ENCODE measurements at places on chromosomes 6 and 20. TPM values are rescaled to one million over a fixed set of nuclear protein-coding genes. Genes with fewer than 3 reads are reported as not detected.
A peak's percentile ranks its signal among the peaks of the same experiment; 100 is the strongest.

The RNF5 gene
- 133 TPM for total RNA-seq

The MCCD1 gene
- 0.47 TPM for total RNA-seq

DNA sequence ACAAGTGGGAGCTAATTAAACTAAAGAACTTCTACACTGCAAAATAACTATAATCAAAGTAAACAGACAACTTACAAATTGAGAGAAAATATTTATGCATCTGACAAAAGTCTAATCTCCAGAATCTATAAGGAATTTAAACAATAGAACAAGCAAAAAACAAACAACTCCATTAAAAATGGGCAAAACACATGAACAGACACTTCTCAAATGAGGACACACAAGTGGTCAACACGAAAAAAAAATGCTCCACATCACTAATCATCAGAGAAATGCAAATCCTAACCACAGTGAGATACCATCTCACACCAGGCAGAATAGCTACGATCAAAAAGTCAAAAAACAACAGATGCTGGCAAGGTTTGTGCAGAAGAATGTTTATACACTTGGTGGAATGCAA is 36.2 kb downstream of the STMND1 start:
- DNase-seq = no peak
- H3K27me3 ChIP-seq = no peaks in the 10 kb centered on the region
- H3K27ac ChIP-seq = no peak overlapping the region
- no peaks in the 10 kb centered on the region for H3K36me3 ChIP-seq
- H3K4me1 ChIP-seq = no peaks in the 10 kb centered on the region
- H3K4me3 ChIP-seq = no peak overlapping the region

DNA sequence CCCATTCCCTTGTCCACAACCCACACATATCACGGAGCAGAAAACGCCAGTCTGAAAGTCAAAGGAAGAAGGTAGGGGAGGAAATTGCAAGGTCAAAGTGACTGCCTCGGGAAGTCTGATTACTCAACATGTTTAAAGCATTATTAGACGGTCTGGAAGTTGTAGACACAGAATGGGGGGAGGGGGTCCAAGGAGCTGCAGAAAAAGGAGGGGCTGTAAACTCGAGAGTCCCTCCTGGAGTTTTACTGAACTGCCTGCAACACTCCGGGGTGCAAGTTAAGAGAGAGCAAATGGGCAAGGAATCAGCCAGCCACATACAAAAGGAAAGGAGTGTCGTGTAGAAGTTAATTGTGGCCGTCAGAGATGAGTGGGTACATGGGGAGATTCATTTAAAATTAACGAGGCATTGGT is 417.7 kb upstream of the JARID2 start:
- no peaks in the 10 kb centered on the region for H3K36me3 ChIP-seq
- DNase-seq = no peak
- H3K27me3 ChIP-seq = peaks cover 8% of the 10 kb centered on the region
- peaks cover 11% of the 10 kb centered on the region for H3K4me1 ChIP-seq

DNA sequence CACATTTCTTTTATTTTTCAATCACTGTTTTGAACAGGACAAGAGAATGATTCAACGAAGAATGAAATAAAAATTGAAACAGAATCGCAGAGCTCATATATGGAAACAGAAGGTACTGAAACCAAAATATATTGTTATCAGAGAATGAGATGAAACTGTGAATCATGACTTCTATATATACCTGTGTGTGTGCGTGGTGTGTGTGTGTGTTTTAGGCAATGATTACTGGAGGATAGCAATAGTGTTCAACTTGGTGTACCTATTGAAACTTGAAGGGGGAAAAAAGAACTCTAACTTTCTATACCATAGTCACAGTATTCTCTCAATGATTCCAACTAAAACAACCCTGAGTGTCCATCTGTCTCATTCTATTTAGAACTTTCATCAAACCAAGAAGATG is 586.6 kb downstream of the KIF16B start:
- H3K36me3 ChIP-seq = no peaks in the 10 kb centered on the region
- no peaks in the 10 kb centered on the region for H3K27me3 ChIP-seq
- no peak for DNase-seq
- H3K4me3 ChIP-seq = no peak overlapping the region
- no peak overlapping the region for H3K27ac ChIP-seq
- no peaks in the 10 kb centered on the region for H3K4me1 ChIP-seq

DNA sequence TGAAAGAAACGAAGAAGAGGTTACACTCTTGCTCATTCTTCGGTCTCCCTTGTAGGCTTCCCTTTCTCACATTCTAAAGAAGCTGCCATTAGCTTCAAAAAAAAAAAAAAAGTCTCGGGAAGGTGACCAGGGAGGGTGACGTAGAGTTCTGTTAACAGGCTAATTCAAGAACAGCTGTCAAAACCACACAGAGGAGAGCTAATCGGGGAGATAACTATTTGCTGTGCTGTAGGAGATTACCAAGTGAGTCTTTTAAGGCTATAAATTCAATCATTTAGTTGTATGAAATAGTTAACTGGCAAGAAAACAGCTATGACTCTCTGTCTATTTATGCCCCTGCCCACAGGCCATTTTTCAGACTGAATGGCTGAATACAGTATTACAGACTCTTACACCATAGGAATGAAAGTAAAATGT is 256.8 kb downstream of the SYNE1 start:
- H3K4me3 ChIP-seq = peak overlapping the region; percentile 33
- H3K4me1 ChIP-seq = peaks cover 4% of the 10 kb centered on the region
- DNase-seq = peak; percentile 60

DNA sequence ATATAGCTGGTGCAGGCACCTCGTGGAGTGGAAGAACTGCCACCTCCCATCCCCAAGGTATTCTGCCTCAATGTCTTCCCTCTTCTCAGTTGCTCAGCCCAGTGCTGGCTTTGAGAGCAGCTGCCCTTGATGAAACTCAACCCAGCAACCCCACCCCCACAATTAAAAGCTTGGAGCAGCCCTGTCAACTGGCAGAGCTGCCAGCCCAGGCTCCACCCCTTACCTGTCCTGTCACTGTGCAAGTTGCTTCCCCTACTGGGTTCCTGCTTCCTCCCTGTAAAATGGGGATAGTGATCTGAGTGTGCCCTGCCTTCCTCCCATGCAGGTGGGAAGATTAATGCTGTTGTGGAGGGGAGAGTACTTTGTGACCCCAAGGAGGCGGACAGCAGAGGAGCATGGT is 4.5 kb downstream of the TMEM63B start:
- H3K4me3 ChIP-seq = no peak overlapping the region
- H3K27me3 ChIP-seq = no peaks in the 10 kb centered on the region
- H3K4me1 ChIP-seq = peaks cover 37% of the 10 kb centered on the region
- H3K36me3 ChIP-seq = no peaks in the 10 kb centered on the region

DNA sequence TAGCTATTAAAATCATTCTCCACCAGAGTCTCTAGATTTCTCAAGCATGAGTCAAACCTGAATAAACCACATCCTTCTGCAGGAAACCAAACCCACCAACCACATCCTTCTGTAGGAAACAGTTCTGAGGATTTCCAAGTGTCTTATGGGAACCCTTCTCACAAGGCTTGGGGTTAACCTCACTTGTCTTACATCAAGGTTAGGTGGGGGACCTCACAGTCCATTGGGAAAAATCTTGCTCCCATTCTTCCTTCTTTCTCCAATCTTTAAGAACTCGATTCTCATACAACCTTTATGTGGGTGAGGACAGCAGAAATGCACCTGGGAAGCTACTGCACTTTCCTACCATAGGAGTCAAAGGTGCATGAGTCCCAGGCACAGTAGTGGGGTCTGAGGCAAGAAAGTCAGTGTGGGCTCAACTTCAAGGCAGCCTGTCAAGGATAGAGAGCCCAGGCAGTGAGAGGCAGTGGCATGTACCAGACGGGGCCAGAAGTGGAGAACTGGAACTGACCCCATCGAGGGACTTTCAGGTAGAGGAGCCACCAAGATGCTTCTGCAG is 114.5 kb downstream of the SLC22A3 start:
- no peak for DNase-seq
- no peaks in the 10 kb centered on the region for H3K36me3 ChIP-seq
- no peaks in the 10 kb centered on the region for H3K27me3 ChIP-seq
- no peak overlapping the region for H3K27ac ChIP-seq

DNA sequence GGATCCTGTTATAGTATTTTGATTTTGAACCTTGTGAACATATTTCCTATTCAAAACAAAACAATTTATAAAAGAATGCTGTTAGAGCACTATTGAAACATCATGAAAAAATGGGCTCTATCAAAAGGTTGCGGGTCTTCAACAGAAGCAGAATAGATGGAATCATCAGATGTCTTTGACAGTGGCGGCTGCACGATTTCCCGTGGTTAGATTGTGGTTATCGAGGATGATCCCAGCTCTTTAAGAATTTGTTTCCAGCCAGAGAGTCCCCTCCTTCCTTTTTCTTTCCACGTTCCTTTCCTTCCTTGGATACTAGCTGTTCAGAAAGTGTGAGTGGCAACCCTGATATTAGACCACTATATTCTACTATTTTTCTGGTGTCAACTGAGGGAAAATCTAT is 163.4 kb downstream of the FARS2 start:
- H3K36me3 ChIP-seq = no peaks in the 10 kb centered on the region
- no peak overlapping the region for H3K27ac ChIP-seq
- DNase-seq = no peak
- no peaks in the 10 kb centered on the region for H3K27me3 ChIP-seq

GRCh38 chr20:4567170-4567569 is 154.5 kb upstream of the PRND start:
- no peak overlapping the region for H3K4me3 ChIP-seq
- no peaks in the 10 kb centered on the region for H3K4me1 ChIP-seq
- no peaks in the 10 kb centered on the region for H3K27me3 ChIP-seq
- no peaks in the 10 kb centered on the region for H3K36me3 ChIP-seq
- no peak overlapping the region for H3K27ac ChIP-seq

The TAP1 gene
- 15.2 TPM for total RNA-seq

The TRIM31 gene
- 6.3 TPM for total RNA-seq

GRCh38 chr6:167209577-167209975 is 51.8 kb upstream of the GPR31 start:
- no peak for DNase-seq
- H3K27me3 ChIP-seq = no peaks in the 10 kb centered on the region
- no peaks in the 10 kb centered on the region for H3K36me3 ChIP-seq
